GM12864 (cell line): ENCODE measurements at places on chromosomes 12 and 14.

DNA sequence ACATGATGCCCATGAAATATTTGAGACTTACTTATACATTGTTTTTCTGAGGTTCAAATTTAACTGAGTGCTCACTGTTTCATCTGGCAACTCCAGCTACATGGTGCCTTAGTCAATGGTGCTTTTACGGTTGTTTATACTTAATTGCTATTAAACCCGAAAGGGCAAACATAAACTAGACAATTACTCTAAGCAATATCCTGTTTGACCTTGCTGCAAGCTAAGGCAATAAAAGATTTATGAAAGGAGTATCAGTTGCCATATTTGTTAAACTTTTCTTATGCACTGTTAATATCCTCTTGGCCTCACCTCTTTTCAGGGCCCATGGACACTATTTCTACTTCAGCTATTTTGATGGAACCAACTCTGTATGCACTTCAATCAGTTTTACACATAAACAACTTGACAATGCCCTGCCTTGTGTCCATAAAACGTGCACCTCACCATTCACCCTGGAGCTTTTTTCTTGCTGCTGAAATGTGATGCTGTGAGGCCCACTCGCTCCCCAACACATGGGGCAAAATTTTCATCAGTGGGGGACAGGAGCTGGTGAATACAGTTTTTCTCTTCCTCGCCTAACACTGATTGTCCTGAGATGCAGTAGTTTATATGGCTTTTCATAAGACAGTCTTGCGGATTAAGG is 64.1 kb upstream of the HIF1A start:
- DNase-seq: no peak

DNA sequence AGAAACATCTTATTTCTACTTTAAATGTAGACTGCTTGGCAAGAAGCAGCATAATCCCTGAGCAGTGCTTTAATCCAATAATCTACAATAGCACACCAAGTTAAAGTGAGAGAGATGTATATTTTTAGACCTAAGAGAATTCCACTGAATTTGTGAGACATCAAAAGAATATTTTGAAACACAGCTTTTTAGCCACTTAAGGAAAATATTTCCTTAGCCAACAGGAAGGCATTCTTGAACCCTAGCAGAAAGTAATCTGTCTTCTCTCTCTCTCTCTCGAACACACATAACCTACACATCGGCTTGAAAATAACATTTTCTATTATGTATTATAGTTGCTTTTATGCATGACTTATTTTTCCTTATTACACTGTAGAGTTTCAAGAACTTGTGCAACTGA is 34.0 kb downstream of the KITLG start:
- no peak for DNase-seq

DNA sequence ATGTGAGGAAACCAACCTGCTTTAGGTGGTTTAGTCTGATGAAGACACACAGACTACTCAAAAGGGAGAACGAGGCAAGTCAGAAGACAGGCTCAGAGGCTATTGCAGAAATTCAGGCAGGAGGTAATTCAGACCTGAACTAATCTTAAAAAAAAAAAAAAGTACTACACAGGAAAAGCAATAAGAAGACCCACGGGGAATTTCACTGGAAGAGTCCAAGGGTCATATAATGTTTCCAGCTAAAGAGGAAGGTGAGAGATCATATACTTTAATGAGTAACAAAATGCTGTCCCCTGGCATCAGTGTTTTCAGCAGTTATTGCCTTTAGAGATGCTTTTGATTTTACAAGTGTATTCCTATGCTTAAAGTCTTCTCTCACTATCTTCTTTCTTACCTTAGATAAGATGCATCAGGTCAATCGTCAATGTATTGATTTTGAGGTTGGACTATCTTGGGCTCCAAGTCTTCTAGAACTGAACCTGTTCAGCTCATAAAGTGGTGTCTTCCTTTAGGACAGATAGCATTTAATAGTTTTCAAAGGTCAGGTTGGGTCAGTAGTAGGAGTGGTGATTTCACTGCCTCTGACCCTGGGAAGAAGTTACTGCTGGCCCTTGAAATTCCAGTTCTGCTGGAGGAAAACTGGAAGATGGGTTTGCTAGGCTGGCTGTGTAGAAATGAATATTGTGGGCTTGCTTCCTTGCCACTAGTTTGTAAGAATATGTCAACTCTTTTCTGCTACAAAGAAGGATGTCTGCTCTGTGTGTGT is 60.0 kb downstream of the FAR2 start:
- no peak for DNase-seq

DNA sequence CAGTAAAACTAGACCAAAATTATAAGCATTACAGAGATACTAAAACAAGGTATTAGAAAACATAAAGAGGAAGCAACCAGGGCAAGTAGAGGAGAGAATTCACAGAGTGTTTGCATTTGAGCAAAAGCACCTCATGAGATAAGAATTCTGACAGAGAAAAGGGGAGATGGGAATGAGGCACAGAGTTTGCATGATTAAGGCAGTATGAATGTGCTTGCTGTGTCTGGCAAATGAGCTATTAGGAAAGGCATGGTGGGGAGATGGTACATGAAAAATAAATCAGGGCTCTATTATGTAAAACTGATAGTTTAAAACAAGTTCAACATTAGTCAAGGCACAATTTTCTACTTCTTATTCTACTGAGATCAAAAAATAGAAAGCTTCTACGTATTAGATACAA is 23.1 kb downstream of the GARIN6 start:
- DNase-seq: no peak

- no peak for DNase-seq
Observed at GRCh38 chr14:102262929-102263462, 42.0 kb downstream of the MOK start.

- no peak for DNase-seq
Observed at GRCh38 chr12:110244829-110245228, 36.2 kb upstream of the ATP2A2 start.
